Stomach (tissue), 19 donors: ENCODE measurements at places on chromosomes 3 and 15. TPM values are rescaled to one million over a fixed set of nuclear protein-coding genes. Genes with fewer than 3 reads are reported as not detected.
A peak's percentile ranks its signal among the peaks of the same experiment; 100 is the strongest.

CPA3 gene
- total RNA-seq: not detected

HYAL2 gene
- 96.4 TPM for total RNA-seq

MESP1 gene
- total RNA-seq: 60.5 TPM

HHLA2 gene
- 7.2 TPM for total RNA-seq

EMC7 gene
- 31.5 TPM for total RNA-seq

KLHL6 gene
- total RNA-seq: 3.9 TPM

- no peak overlapping the region for H3K27ac ChIP-seq
- H3K36me3 ChIP-seq: no peaks in the 10 kb centered on the region
- H3K4me1 ChIP-seq: peaks cover 18% of the 10 kb centered on the region
- no peaks in the 10 kb centered on the region for H3K27me3 ChIP-seq
These were observed 31.7 kb downstream of the HES1 start for GRCh38 chr3:194167480-194168282.

DNA sequence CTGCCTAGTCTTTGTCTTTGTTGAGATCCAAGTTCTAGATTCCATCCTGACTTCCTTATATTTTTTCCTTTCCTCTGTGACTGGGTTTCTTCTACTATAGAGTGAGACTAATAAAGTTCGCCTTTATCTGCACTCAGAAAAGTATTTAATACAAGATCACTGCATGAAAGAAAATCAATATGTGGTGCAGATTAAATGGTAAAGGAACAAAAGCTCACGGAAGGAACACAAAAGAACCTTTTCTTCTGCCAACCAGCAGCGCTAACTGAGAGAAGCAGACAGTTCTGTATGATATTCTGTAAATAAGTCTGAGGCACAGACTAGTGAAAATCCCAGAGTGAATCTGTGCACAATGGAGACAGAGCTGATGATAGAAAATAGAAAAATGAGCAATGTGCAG, 31.6 kb upstream of the MCTP2 start:
- H3K4me1 ChIP-seq: no peaks in the 10 kb centered on the region
- DNase-seq: no peak
- no peaks in the 10 kb centered on the region for H3K36me3 ChIP-seq
- no peaks in the 10 kb centered on the region for H3K27me3 ChIP-seq

GRCh38 chr3:43861635-43862034, 170.9 kb downstream of the ABHD5 start:
- no peak overlapping the region for H3K27ac ChIP-seq
- H3K36me3 ChIP-seq: no peaks in the 10 kb centered on the region
- DNase-seq: no peak
- H3K27me3 ChIP-seq: no peaks in the 10 kb centered on the region
- H3K4me3 ChIP-seq: no peak overlapping the region

- H3K4me3 ChIP-seq: peak overlapping the region; percentile 76
- H3K27ac ChIP-seq: peak overlapping the region; percentile 85
- peak; percentile 43 for DNase-seq
These were observed 682 bp downstream of the ITPKA start for GRCh38 chr15:41494190-41494921.

DNA sequence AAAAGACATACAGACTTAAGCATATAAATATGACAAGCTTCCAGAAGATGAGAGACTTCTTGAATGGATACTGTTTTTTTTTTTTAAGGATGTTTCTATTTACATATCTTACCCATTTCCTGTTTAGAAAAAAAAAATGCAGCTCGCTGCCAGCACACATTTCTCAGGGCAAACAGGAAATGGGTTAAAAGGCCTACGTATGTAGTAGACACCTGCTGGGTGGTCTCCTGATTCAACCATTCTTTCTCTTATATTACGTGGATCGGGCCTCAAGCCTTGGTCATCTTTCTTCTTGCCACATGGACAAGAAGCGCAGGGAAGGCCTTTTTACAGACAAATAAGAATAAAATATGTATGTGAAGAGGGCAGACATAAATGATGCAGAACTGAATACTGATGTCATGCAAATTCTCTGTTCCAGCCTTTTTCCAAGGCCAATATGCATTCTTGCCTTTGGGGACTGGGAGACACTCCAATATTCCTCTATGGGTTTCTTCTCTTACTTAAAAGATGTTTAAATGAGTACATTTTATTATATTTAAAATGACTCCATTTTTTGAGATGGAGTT, 35.0 kb upstream of the TJP1 start:
- no peak overlapping the region for H3K27ac ChIP-seq
- no peaks in the 10 kb centered on the region for H3K4me1 ChIP-seq
- H3K4me3 ChIP-seq: no peak overlapping the region
- H3K36me3 ChIP-seq: no peaks in the 10 kb centered on the region
- DNase-seq: no peak
- no peaks in the 10 kb centered on the region for H3K27me3 ChIP-seq

DNA sequence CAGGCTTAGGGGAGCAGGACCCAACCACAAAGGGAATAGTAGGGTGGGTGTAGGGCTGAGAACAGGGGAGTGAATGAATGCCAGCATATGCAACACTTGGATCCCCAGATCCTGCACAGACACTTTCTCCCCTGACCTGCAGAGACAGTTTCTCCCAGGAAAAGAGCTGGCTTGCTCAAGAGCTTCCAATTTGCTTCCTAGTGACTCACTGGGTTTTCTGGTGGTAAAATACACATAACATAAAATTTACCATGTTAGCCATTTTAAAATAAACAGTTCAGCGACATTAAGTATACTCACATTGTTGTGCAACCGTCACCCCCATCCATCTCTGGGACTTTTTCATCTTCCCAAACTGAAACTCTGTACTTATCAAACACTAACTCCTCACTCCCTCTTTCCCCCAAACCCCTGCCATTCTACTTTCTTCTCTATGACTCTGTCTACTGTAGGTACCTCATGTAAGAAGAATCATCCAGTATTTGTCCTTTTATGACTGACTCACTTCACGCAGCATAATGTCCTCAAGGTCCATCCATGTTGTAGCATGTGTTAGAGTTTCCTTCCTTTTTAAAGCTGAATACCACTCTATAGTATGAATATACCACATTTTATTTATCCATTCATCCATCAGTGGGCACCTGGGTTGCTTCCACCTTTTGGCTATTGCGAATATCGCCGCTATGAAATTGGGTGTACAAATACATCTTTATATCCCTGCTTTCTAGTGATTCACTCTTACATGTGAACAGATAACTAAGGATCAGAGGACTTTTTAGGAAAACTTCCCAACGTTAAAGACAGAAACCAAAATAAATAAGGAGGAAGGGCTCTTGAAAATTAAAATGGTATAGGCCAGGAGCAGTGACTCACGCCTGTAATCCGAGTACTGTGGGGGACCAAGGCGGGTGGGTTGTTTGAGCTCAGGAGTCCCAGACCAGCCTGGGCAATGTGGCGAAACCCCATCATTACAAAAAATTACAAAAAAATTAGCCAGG, 95.6 kb upstream of the TJP1 start:
- H3K36me3 ChIP-seq: no peaks in the 10 kb centered on the region
- H3K27ac ChIP-seq: no peak overlapping the region
- DNase-seq: no peak
- no peaks in the 10 kb centered on the region for H3K27me3 ChIP-seq
- no peaks in the 10 kb centered on the region for H3K4me1 ChIP-seq

DNA sequence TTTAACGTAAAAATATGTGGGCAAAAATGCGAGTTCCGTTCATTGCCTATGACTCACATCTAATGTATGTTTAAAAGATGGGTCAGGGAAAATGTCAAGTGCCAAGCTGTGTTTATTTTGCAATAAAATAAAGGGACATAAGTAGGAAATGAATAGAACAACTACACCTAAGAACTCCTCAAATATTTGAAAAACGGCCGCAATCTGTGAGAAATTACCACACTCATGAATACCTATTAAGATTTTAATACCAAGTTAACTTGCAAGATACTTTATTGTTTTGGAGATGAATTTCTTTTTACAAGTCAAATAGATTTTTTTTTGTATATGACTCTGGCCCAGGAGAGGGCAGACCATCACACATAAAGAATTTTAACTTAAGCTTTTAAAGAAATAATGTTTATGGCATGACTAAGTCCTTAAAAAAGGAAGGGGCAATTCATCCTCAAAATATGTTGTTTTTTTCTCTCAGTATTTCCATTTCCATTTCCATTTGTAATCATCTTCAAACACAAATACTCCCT, 152.7 kb downstream of the SUCNR1 start:
- no peak overlapping the region for H3K27ac ChIP-seq
- no peaks in the 10 kb centered on the region for H3K4me1 ChIP-seq
- no peaks in the 10 kb centered on the region for H3K27me3 ChIP-seq
- H3K4me3 ChIP-seq: no peak overlapping the region

- DNase-seq: no peak
- no peak overlapping the region for H3K27ac ChIP-seq
- peaks cover 16% of the 10 kb centered on the region for H3K4me1 ChIP-seq
- no peaks in the 10 kb centered on the region for H3K36me3 ChIP-seq
- no peaks in the 10 kb centered on the region for H3K27me3 ChIP-seq
- H3K4me3 ChIP-seq: no peak overlapping the region
These were observed 9.8 kb downstream of the CMTM6 start for GRCh38 chr3:32492684-32493436.

- H3K4me3 ChIP-seq: no peak overlapping the region
- H3K36me3 ChIP-seq: no peaks in the 10 kb centered on the region
- no peak overlapping the region for H3K27ac ChIP-seq
- H3K4me1 ChIP-seq: no peaks in the 10 kb centered on the region
- DNase-seq: no peak
These were observed 36.3 kb upstream of the ARIH1 start for GRCh38 chr15:72437650-72438316.

DNA sequence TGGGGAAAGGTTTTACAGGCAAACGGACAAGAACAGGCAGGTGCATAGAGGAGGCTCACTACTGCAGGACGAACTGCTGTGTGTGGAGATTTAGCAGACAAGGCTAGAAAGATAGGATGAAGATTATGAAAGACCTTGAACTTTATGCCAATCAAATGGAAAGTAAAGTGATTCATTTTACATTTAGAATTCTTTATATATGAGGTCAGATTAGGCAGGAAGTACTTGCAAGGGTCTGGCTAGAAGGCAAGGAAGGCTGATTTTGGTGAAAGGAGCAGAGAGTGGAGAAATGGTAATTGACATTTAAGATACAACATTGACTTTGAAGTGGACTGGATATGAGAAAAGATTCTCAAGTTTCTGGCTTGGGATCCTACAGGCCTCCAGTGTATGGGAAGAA, 33.6 kb downstream of the PLSCR4 start:
- no peak for DNase-seq
- H3K27me3 ChIP-seq: no peaks in the 10 kb centered on the region
- H3K27ac ChIP-seq: no peak overlapping the region
- H3K4me1 ChIP-seq: peaks cover 28% of the 10 kb centered on the region

- peak; percentile 73 for DNase-seq
- no peak overlapping the region for H3K4me3 ChIP-seq
- H3K27ac ChIP-seq: no peak overlapping the region
- peaks cover 26% of the 10 kb centered on the region for H3K27me3 ChIP-seq
- no peaks in the 10 kb centered on the region for H3K4me1 ChIP-seq
- no peaks in the 10 kb centered on the region for H3K36me3 ChIP-seq
These were observed 66.5 kb upstream of the SH3GL3 start for GRCh38 chr15:83380682-83381081.

DNA sequence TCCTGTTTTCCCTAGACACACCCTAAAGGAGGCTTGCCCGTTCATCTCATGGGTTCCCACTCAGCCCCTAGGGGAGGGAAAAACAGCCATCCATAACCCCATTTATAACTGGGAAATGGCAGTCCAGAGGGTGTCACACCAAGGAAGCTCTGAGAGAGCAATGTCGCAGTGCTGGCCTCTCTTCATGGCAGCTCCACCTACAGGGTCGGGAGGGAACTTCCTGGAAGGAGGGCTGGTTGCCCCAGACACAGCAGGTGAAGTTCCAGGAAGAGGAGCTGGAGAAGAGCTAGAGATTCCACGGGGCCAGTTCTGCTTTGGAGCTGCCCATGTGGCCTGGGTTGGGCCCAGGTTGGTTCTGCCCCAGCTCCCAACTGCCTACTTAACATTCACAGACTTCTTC, 22.3 kb upstream of the LINGO1 start:
- peaks cover 13% of the 10 kb centered on the region for H3K27me3 ChIP-seq
- H3K4me1 ChIP-seq: peaks cover 4% of the 10 kb centered on the region
- no peak overlapping the region for H3K4me3 ChIP-seq

GRCh38 chr3:4680227-4680691, 187.1 kb downstream of the ITPR1 start:
- H3K36me3 ChIP-seq: peaks cover 25% of the 10 kb centered on the region
- H3K27ac ChIP-seq: peak overlapping the region; percentile 26
- H3K4me1 ChIP-seq: peaks cover 20% of the 10 kb centered on the region
- no peak overlapping the region for H3K4me3 ChIP-seq

- no peaks in the 10 kb centered on the region for H3K36me3 ChIP-seq
- H3K4me3 ChIP-seq: no peak overlapping the region
- H3K4me1 ChIP-seq: no peaks in the 10 kb centered on the region
- no peak for DNase-seq
These were observed 472.9 kb upstream of the THBS1 start for GRCh38 chr15:39108021-39108420.
